Stimulated activated CD8-positive, alpha-beta memory T cell treated with anti-CD3 and anti-CD28 coated beads, Interleukin-15, amount 100 ng/mL, for 48 hours (primary cell): ENCODE measurements at places on chromosomes 4 and X.

DNA sequence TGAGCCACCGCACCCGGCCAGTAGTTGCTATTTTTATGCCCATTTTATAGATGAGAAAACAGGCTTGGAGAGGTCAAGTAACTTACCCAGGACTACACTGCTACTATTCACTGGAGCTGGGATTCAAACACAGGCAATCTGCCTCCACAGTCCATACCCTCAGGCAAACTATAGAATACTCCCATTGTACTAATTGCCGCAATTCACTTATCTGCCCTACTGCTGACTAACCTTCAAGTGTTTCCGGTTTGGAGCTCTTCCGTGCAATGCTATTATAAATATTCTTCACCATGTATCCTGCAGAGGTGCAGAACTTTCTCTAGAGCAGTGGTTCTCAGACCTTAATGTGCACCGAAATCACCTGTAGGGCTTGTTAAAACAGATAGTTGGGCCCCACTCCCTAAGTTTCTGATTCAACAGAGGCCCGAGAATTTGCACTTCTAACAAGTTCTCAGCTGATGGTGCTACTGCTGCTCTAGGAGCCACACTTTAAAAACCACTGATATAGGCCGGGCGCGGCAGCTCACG, 1.9 kb upstream of the G3BP2 start:
- DNase-seq: no peak

GRCh38 chr4:21136051-21136630, 435.9 kb downstream of the PACRGL start:
- no peak for DNase-seq

DNA sequence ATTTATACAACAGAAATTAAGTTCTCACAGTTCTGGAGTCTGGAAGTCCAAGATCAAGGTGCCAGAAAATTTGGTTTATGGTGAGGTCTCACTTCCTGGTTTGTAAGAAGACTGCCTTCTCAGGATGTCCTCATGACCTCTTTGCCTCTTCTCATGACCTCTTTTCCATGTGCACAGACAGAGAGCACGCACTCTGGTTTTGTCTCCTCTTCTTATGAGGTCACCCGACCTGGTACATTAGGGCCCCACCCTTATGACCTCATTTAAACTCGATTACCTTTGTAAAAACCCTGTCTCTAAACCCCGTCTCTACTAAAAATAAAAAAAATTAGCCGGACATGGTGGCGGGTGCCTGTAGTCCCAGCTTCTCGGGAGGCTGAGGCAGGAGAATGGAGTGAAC, 155.9 kb downstream of the KIT start:
- DNase-seq: no peak

- DNase-seq: no peak
Measured at GRCh38 chr4:54819034-54819433, 161.3 kb downstream of the KIT start.

- DNase-seq: no peak
Measured at GRCh38 chr4:61003301-61003700, 196.8 kb upstream of the ADGRL3 start.

DNA sequence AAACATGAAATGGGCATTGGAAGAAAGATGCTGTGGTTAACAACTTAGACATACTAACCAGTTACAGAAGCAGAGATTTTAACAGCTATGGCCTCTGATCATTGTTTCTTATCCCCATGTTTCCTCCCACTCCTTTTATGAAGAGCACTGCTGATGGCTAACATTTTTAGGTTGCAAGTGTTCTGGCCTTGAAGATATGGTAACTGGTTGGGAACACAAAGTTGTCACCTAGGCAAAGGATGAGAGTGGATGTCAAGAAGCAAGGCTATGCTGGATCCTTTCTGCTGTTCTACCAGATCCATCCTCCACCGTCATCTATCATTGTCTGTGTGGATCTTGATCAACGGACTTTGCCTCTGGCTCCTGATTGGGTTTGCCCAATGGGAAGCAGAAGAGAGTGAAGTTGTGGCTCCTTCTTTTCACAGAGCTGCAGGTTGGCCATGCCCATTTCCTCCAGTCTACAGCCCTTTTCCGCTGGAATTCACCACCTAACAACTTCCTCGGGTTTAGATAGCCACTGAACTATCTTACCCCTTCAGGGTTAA, 48.9 kb upstream of the SPP1 start:
- no peak for DNase-seq

- no peak for DNase-seq
Measured at GRCh38 chr4:153383131-153383530, 38.6 kb downstream of the MND1 start.

DNA sequence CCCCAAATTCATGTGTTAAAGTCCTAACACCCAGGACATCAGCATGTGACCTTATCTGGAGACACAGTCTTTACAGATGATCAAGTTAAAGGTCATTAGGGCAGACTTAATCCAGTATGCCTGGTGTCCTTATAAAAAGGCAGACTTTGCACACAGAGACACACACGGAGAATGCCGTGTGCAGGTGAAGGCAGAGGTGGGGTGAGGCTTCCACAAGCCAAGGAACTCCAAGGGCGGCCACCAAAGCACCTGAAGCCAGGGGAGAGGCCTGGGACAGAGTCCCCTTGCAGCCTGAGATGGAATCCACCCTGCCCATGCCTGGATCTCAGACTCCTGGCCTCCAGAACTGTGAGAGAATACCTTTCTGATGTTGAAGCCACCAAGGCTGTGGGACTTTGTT, 26.1 kb upstream of the SORCS2 start:
- DNase-seq: no peak

- DNase-seq: no peak
Measured at GRCh38 chrX:79290596-79290995, 76.5 kb downstream of the ITM2A start.

GRCh38 chrX:37468124-37468739, 103.2 kb upstream of the LANCL3 start:
- DNase-seq: no peak

DNA sequence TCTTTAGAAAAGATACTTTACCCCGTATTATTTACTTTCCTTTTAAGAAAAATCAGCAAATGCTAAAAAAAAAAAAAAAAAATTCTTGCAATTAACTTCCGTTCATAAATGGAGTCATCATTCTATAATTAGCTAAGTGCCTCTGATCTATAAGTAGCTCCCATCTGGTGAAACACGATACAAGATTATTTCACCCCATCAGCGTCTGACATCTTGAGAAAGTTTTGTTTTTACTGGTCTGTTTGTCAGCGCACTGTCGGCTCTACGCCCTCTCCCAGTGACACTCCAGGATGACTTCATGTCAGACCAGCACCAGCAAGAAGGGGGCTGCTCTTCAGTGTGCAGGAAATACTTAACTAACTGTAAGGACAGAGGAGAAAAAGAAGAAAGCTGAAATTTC, 108.3 kb downstream of the AFAP1 start:
- DNase-seq: no peak

- DNase-seq: no peak
Measured at GRCh38 chrX:45601052-45601451, 400.4 kb upstream of the DIPK2B start.

- no peak for DNase-seq
Measured at GRCh38 chrX:109847257-109848187, 114.5 kb upstream of the ACSL4 start.

- no peak for DNase-seq
Measured at GRCh38 chr4:40124690-40125089, 68.0 kb downstream of the N4BP2 start.

- no peak for DNase-seq
Measured at GRCh38 chr4:121951521-121952110, at the start of gene TRPC3. Gene TRPC3, minus strand, starts transcription at chr4:121952060. Its CDS starts 380 bp downstream, at chr4:121951680.

DNA sequence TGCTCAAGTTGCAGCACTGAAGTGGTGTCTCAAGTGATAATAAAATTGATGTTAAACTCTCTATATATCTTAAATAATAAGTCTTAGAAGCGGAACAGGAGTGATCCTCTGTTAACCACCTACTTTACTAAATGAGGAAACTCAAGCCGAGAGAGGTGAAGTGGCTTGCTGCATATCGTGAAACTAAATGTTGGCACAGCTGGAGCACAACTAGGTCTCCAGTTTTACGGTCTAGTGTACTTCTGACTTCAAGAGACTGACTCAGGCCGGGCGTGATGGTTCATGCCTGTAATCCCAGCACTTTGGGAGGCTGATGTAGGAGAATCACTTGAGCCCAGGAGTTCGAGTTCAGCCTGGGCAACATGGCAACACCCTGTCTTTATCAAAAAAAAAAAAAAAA, 35.5 kb upstream of the PLS3 start:
- no peak for DNase-seq

DNA sequence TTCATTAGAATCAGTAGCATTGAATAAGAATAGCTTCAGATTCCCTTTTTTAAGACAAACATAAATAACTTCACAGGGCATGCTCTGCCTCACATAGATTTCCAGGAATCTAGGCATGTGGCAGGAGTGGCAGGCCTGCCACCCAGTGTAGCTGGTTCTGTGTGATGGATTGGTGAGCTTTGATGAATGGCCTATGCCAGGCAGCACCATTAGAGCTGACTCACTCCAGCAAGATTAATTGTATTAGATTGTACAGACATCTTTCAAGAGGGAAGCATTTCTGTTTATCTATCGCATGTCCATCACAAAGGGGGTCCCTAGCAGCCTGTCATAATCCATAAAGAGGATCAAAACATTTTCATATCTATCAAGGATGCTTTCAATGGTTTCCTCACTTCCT, 71.9 kb downstream of the NAA11 start:
- no peak for DNase-seq

- DNase-seq: no peak
Measured at GRCh38 chrX:140123446-140123845, 158.1 kb upstream of the CXorf66 start.

DNA sequence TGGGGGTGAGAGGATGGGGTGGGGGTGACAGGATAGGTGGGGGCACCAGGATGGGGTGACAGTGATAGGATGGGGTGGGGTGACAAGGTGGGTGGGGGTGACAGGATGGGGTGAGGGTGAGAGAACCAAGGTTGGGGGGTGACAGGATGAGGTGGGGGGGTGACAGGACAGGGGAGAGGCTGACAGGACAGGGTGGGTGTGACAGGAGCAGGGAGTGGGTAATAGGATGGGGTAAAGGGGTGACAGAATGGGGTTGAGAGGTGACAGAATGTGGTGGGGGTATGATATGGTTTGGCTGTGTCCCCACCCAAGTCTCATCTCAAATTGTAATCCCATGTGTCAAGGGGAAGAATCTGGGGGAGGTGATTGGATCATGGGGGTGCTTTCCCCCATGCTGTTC, 26.0 kb downstream of the RNF212 start:
- DNase-seq: no peak

GRCh38 chr4:24103434-24104157, 213.7 kb upstream of the PPARGC1A start:
- DNase-seq: no peak

GRCh38 chrX:27619975-27620374, 29.8 kb downstream of the DCAF8L2 start:
- no peak for DNase-seq

DNA sequence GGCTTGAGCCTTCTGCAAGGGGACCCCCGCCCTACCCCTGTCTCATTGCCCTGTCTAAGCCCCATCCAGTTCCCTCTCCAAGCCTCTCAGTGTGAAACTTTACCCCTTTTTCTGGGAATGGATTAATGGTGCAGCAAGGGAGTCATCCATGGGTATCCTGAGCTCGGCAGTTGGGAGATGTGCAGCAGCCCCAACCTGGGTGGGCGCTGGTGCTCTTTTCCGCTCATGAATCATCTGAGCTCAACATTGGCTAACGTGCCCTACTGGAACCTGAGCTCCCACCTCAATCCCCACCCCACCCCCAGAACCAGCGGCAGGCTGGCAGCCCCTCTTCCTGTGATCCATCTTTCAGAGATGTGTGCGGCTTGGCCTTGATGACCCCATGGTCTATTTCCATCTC, 130.3 kb upstream of the MSX1 start:
- DNase-seq: no peak

DNA sequence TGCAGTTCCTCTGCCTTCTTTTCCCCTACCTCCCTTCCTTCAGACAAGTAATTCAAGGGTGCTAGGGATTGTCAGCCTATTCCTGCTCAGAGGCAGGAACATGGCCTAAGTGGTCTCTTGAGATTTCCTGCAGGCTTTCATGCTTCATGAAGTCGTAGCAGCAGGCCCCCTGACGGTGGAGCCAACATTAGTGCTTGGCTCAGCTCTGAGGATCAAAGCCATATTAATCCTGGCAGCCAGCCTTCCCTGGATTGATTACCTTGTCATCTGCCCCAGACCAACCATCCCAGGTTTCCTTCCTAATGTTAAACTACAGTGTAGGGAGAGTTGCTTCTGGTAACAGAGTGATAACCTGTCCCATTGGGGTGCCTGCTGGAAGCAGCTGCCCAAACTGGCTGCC, 84.1 kb downstream of the SLC16A2 start:
- no peak for DNase-seq

GRCh38 chrX:42070866-42071265, 147.5 kb upstream of the CASK start:
- DNase-seq: no peak

DNA sequence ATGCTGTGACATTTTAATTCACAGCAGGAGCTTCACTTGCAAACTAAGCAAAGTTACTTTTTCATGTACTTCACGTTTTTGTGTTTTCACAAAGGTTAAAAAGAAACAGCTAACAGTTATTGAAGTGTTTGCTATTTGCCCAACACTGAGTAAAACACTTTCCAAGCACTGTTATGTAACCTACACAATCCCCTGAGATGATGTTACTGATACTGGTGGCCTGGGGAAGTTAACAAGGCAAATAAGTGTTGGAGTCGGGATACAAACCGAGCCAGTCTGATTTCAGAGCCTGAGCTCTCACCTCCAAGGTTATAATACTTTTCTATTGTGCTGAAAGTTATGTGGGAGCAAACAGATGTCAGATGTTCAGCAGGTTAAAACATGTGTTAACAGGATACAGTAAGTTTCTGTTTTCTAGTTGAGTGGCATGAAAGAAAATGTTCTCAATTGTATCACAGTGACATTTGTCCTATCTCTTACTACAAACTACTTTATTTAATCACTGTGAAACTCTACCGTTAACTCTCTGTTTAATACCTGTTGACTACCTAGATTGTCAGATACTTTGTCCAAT, 3.9 kb upstream of the CXCL13 start:
- DNase-seq: no peak

DNA sequence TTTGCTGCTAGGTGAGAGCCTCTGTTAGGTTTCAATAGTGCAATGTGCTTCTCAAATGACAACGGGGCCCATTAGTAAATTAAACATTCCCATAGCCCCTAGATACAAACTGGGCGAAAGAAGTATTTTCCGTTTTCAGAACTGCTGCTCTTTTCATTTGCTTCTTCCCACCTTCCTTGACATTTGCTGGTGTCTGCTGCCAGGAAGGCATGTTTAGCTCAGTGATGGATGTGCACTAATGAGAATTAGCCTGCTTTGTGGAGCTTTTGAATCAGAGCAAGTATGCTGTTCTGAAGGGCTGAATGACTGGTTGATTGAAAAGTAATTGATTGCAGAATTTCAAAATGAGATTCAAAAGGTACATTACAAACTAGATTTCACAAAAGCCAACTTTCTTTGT, 57.0 kb downstream of the SHROOM3 start:
- no peak for DNase-seq

- no peak for DNase-seq
Measured at GRCh38 chrX:19697416-19697815, 182.1 kb upstream of the MAP3K15 start.
